ENCODE measurements at places on chromosomes 13 and 19.

DNA sequence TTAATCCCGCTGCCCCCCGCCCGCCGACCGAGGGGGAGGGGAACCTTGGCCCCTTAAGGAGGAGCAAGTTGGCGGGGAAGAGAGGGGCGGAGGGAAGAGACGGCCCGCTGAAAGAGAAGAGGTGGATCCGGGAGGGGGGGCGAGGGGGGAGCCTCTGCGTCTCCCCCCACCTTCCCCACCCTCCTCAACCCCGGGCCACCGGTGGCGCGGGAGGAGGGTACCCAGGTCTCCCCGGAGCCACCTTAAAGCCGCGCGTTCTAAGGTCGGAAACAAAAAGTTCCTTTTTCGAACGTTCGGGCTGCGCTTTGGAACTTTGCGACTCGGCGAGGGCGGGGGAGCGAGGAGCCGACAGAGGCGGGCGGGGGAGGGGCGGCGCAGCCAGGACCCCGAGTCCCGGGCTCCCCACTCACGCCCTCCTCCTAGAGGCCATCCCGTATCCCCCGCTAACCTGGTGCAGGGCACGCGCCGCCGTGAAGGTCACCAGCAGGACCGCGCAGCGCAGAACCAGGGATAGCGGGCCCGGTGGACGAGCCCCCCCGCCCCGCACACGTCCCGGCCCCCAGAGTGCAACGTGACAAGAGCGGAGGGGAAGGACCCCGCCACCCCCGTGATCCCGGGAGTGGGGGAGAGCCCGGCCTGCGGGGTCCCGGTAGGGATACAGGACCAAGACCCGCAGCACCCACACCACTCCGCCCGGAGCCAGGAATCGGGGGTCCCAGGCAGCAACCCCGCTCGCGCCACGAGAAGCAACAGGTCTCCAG lies 659 bp downstream of the ERF start:
- DNase-seq, result peak; percentile 82

DNA sequence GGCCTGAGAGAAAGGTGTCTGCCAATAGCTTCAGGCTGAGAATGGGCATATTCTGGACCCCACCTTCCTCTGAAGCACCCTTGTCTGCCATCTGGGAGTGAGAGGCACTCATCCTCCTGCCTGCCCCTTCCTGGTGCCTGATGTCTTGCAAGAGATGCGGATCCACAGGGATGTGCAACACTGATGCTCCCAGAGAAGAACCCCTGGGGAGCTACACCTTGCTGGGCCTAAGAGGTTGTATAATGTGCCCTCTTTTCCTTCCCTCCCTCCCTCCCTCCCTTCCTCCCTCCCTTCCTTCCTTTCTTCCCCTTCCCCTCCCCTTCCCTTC lies 34.6 kb downstream of the ADPRHL1 start:
- no peak for DNase-seq

DNA sequence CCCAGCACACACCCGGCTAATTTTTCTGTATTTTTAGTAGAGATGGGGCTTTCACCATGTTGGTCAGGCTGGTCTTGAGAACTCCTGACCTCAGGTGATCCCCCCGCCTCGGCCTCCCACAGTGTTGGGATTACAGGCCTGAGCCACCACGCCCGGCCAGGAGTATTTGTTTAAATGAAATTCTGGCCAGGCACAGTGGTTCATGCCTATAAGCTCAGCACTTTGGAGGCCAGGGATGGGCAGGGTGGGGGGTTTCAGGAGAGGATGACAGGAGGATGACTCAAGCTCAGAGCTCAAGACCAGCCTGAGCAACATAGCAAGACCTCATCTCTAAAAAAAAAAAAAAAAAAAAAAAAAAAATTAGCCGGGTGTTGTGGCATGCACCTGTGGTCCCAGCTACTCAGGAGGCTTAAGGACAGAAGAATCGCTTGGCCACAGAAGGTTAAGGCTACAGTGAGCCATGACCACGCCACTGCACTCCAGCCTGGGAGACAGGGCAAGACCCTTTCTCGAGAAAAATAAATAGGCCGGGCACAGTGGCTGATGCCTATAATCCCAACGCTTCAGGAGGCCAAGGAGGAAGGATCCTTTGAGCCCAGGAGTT lies 8.2 kb upstream of the DHDH start:
- DNase-seq, result no peak

DNA sequence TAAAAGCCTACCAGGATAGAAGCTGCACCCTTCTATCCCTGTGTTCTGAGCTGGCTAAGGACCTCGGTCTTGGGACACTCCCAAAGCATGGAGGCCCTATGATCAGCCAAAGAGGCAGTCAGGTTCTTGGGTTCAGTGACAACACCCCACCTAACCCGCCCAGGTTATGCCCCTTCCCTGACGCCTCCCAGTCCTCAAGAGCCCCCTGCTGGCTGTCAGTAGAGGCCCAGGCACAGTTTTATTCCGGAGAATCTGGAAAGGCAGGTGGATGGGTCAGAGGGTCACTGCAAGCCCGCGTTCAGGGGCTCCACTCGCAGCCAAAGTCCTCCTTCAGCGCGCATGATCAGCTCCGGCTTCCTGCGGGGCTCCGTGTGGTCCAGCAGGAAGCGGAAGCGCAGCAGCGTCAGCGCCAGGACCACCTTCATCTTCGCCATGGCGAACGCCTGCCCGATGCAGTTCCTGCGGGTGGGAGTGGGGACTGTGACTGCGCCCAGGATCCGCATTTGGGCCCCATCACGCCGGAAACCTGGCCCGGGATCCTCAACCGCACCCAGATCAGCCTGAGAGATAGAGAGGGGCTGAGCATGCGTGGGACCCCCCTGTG lies 22.3 kb downstream of the OR10H3 start:
- no peak for DNase-seq

DNA sequence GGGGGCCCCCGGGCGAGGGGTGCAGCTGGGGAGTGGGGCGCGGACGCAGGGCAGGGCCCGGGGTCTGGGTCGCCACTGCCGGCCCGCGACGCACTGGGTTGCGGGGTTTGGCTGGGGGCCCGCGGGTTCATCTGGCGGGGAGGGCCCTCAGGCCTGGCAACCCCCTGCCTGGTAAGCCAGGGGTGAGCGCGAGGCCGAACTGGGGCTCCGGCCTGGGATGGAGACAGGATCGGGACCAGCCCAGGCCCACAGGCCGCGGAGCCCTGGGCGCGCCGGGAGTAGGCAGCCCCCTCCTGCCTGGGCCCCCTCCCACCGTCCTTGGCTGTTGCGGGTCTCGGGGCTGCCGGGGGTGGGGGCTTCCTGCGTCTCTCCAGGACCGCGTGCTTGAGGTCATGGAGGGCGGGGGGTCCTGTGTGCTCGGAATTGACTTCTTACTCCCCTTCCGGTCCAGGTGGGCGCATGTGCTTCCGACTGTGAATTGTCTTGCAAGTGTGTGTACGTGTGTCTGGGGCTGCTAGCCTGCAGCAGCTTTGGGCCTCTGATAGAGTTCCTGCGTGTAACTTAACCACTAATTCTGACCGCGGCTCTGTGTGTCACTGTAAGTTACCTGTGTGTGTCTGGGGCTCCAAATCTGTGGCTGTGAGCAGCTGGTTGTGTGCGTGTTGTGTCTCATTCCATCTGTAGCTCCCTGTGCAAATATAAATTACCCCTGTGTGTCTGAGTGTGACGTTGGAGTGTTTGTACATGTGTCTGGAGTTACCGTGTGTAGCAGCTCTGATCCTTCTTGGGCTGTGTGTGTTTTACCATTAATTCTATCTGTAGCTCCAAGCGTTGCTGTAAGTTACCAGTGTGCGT lies 751 bp downstream of the GRAMD1A start:
- peak; percentile 88 for DNase-seq

- no peak for DNase-seq
Measured at GRCh38 chr13:80669112-80669511, 328.2 kb upstream of the SPRY2 start.

DNA sequence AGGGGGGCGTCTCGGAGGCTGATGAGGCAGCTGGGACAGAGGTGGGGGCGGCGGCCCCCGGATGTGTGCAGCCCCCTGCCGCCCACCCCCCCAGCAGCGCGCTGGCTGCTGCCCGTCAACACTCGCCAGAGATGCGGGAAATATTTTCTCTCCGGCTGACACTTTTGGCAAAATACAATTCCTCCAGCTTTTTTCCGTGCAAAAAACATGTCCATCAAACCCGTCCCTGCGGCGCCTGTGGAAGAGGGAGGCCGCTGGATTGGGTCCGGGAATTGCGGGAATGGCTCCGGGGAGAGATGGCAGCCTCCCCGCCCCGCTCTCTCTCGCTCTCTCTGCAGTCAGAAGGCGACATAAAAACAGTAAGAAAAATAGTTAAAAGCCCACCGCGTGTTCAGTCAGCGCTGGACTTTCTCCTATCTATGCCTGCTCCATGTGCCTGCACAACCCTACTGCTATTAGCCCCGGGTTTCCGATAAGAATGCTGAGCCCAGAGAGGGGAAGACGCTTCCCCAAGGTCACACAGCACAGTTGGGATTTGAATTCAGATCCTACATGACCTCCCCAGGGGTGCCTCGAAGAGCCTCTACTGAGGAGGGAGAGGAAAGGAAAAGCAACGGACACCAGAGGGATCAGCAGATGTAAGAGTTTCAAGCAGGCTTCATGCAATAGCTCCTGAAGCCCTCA lies 23.2 kb downstream of the ZNRF4 start:
- DNase-seq, result no peak

DNA sequence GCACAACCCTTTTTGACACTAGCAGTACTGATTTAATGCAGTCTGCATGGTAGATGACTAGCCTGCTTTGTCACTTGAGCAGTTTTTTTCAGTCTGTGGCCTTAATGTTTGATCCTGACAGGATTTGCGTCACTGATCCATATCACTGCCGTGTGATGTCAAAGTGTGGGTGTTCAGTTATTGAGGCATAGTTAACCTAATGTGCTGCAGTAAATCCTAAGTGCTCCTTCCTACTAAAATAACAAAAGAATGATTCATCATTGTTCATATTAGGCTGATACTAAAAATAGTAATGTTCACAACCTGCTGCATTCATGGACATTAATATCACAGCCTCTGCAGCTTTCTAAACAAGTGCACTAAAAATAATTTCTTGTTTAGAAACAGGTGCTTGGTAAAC lies 121.9 kb upstream of the MLNR start:
- no peak for DNase-seq

DNA sequence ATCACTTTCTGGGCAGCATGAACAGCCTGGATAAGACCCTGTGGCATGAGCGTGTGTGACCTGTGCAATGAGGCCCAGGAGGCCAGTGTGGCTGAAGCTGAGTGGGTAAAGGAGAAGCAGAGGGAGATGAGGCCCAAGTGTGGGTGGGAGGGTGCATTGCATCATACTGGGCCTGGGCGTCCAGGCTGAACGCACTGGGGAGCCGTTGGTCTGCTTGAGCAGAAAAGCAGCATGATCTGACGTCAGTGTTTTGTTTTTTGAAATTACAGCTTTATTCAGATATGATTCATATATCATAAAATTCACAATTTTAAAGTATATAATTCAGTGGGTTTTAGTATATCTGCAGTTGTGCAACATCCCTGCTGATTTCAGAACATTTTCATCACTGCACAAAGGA lies 409.7 kb downstream of the HS6ST3 start:
- DNase-seq, result no peak

- DNase-seq, result peak; percentile 30
Measured at GRCh38 chr13:114131583-114132418, 622 bp downstream of the RASA3 start.

DNA sequence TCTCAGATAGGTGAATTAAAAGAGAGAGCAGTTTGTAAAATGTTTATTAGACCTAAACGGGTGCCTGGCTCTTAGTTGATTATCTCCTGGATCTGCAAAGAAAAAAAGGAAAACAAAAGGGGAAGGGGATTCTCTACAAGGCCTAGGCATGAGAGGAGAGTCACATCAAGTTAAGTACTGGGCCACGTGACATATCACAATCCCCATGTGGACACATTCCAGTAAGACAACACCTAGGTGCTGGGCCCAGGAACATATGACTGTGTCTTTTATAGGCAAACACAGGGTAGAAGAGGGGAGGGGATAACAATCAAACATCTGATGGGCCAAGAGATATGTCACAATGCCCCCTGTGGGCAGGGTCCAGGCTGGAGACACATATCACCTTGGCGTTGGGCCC lies 4.2 kb upstream of the ZNF91 start:
- DNase-seq, result no peak

DNA sequence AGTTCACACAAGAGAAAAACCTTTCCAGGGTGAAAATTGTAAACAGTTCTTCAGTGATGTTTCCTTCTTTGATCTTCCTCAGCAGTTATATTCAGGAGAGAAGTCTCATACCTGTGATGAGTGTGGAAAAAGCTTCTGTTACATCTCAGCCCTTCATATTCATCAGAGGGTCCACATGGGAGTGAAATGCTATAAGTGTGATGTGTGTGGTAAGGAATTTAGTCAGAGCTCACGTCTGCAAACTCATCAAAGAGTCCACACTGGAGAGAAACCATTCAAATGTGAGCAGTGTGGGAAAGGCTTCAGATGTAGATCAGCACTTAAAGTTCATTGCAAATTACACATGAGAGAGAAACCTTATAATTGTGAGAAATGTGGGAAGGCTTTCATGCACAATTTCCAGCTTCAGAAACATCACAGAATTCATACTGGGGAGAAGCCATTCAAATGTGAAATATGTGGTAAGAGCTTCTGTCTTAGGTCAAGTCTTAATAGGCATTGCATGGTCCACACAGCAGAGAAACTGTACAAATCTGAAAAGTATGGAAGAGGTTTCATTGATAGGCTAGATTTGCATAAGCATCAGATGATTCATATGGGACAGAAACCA lies 6.9 kb downstream of the ZNF222 start:
- DNase-seq, result no peak

GRCh38 chr19:15469513-15470297 lies 5.4 kb upstream of the RASAL3 start:
- no peak for DNase-seq

- no peak for DNase-seq
Measured at GRCh38 chr13:80166352-80166751, 174.6 kb downstream of the SPRY2 start.

- no peak for DNase-seq
Measured at GRCh38 chr13:60629158-60629557, 232.1 kb downstream of the TDRD3 start.

- DNase-seq, result no peak
Measured at GRCh38 chr19:29535214-29535831, 9.5 kb downstream of the VSTM2B start.

GRCh38 chr19:41223431-41224234 lies 4.6 kb downstream of the AXL start:
- DNase-seq, result no peak

GRCh38 chr19:7213628-7214323 lies 80.4 kb downstream of the INSR start:
- DNase-seq, result no peak

DNA sequence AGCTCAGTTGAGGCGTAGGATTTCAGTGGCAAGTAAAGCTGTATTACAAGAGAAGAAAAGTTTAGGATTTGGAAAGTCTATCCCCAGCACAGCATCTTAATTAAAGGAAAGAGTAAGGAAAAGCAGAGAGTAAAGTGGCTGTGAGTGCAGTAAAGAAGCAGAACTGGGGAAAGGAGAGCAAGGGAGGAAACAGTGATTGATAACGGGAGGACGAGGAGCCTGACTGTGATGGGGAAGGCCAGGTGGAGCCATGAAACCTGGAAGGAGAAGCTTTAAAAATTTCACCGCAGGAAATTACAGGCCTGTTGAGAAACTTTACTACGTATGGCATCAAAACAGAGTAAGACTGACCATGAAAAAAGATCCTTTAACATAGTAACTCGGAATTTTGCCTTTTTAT lies 175.6 kb downstream of the SHISA2 start:
- no peak for DNase-seq

Measured in NAMALWA (cell line).